ENCODE measurements at places on chromosomes 4 and X. TPM values are rescaled to one million over a fixed set of nuclear protein-coding genes. Genes with fewer than 3 reads are reported as not detected.

GRCh38 chrX:154603438-154604430 lies 15.3 kb downstream of the CTAG1B start:
- no peak for DNase-seq

GRCh38 chr4:118746251-118746919 lies 61.2 kb downstream of the METTL14 start:
- DNase-seq, result no peak

DNA sequence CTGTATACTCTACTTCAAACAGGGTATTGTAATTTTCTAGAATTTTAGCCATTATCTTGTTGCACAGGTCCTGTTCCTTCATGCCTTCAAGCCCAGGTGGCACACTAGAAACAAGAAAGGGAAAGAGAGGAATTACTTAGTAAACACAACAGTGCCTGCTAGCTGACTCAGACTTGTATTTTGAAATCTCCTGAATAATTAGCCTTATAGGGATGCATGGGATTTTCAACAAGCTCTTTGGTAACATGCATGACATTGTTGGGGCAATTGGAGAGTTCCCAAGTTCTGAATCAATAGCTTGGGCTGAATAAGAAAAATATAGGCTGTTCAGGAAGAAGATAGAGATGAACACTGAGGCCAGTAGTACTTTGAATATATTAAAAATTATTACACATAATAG lies 118.8 kb downstream of the FAM13A start:
- DNase-seq, result peak; percentile 11

- no peak for DNase-seq
These were observed 19.0 kb downstream of the PHKA2 start for GRCh38 chrX:18964901-18965300.

- peak; percentile 83 for DNase-seq
These were observed 145.5 kb downstream of the NWD2 start for GRCh38 chr4:37389967-37390580.

DNA sequence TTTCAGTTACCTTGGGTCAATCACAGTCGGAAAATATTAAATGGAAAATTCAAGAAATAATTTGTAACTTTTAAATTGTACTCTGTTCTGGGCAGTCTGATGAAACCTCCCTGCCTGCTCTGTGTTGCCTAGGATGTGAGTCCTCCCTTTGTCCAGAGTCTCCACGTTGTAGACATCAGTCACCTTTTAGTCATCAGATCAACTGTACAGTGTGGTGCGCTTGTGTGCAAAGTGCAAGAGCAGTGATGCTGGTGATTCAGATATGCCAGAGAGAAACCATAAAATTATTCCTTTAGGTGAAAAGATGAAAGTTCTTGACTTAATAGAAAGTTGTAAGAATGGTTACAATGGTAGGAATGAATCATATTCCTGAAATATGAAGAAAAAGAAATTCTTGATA lies 1.4 kb downstream of the SPATA4 start:
- DNase-seq, result no peak

GRCh38 chr4:88527787-88528186 lies 4.2 kb upstream of the PYURF start:
- no peak for DNase-seq

GRCh38 chr4:151266497-151266896 lies 10.5 kb upstream of the PRSS48 start:
- DNase-seq, result no peak

- DNase-seq, result no peak
These were observed 210.0 kb downstream of the KLHL4 start for GRCh38 chrX:87727620-87728019.

- DNase-seq, result peak; percentile 57
These were observed 121.2 kb upstream of the NAP1L5 start for GRCh38 chr4:88818631-88819470.

- DNase-seq, result no peak
These were observed 260.8 kb downstream of the BCOR start for GRCh38 chrX:39836802-39837420.

- no peak for DNase-seq
These were observed 466.4 kb downstream of the DMD start for GRCh38 chrX:32744921-32745320.

- DNase-seq, result no peak
These were observed 2025.2 kb downstream of the PCDH7 start for GRCh38 chr4:32745351-32745750.

DNA sequence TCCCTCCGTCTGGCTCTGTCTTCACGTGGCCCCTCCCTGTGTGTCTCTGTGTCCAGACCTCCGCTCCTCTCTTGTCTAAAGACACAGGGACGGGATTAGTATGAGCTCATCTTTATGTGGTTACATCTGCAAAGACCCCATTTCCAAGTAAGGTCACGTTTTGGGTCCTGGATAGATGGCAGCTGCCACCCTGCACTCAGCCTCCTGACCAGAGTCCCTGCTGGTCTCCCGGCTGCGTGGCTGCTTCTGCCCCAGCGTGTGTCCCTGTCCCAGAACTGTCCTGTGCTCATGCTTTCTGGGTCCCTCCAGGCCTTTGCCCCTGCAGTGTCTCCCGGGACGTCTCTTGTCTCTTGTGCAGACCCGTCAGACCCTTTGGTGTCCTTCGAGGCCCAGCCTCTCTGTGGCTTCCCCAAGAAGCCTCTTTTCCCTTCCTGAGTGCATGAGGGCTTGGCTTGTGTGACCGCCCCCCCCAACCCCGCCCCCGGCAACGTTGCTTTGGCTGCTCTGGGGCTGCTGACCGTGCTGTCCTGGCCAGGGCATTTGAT lies 107.3 kb downstream of the PSAPL1 start:
- no peak for DNase-seq

- DNase-seq, result no peak
These were observed 119.2 kb downstream of the CORIN start for GRCh38 chr4:47718696-47719095.

Gene VCX2
- total RNA-seq, result not detected

Gene USP26
- not detected for total RNA-seq

Gene ARSH
- total RNA-seq, result not detected

Gene SPANXN4
- total RNA-seq, result not detected

Gene PLXNA3
- 17.9 TPM for total RNA-seq

Gene GLOD5
- total RNA-seq, result not detected

Data from stomach (tissue), 19 donors.